Vein endothelial cell (primary cell): ENCODE measurements at places on chromosomes 3 and 15. TPM values are rescaled to one million over a fixed set of nuclear protein-coding genes. Genes with fewer than 3 reads are reported as not detected.

DPPA2 gene
- not detected in 2 replicates for total RNA-seq

KLHL40 gene
- total RNA-seq, result not detected in 2 replicates

TNFSF10 gene
- total RNA-seq, result 36.4 and 55.9 TPM in 2 replicates

ZPLD1 gene
- total RNA-seq, result under 0.01 TPM in 1 of 2 replicates, not detected in the other

LRRC57 gene
- 21.9 and 25.8 TPM in 2 replicates for total RNA-seq
